ENCODE measurements at places on chromosomes 16 and 17.

- DNase-seq = no peak
Observed at GRCh38 chr17:57810721-57811637, 38.9 kb downstream of the MRPS23 start.

GRCh38 chr17:82468692-82469091 lies 10.2 kb downstream of the NARF start:
- DNase-seq = no peak

DNA sequence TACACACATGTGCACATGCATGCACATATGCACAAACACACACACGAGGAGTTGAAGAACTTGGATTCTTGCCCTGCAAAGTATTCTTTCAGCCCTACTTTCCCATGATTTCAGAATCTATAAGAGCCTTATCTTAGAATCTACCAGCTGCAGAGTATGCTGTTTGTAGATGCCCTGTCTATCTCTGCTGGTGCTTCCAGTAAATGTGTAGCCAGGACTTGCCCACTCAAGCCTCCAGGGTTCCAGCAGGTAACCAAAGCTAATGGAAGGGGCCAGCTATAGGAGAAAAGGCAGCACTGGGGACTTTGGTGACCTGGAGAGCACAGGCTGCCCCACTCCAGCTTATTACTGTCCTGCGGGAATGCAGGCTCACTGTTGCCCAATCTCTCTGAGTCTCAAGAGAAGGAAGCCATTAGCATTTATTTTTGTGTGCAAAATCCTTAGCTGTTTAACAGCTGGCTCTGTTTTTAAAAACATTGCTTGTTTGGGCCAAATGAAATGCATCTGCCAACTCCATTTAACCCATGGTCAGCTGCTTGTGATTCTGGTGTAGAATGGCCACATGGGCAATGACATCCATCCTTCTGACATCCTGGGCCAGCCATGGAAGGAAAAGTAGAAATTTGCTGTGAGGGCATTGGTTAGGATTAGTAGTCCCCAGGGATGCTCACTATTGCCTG lies 28.6 kb upstream of the XYLT1 start:
- no peak for DNase-seq

DNA sequence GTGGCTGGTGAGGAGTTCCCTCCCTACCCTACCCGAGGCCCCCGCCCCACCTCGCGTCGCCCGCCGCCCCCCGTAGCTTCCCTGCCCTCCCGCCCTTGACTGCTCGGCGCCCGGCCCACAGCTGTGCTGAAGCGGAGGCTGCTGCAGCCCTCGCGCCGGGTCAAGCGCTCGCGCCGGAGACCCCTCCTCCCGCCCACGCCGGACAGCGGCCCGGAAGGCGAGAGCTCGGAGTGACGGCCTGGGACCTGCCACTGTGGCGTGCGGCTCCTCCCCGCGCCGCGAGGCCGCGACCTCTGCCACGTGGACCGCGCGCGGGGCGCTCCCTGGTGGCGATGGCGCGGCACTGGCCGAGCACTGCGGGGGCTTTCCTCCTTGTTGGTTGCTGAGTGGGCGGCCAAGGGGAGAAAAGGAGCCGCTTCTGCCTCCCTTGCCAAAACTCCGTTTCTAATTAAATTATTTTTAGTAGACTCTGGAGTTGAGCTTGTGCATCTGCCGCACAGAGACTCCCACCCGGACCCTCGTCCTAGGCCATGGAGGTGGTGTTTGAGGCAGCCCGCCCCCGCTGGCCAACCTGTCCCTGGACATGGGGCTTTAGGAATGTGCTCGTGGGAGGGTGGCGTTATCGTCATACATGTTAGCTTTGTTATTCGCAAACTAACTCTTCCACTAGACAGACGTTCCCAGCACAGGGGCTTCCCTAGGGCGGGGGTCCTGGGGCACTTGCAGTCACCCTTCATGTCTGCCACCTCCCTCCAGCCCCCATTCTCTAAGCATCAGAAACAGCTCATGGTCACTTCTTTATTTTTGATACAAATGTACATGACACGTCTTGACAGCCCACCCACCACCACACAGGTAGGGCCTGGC lies 4.4 kb downstream of the TP53I13 start:
- peak; percentile 54 for DNase-seq

GRCh38 chr17:9611557-9611956 lies 33.8 kb upstream of the USP43 start:
- DNase-seq = no peak

GRCh38 chr17:62712171-62712581 lies 84.7 kb downstream of the MRC2 start:
- no peak for DNase-seq

DNA sequence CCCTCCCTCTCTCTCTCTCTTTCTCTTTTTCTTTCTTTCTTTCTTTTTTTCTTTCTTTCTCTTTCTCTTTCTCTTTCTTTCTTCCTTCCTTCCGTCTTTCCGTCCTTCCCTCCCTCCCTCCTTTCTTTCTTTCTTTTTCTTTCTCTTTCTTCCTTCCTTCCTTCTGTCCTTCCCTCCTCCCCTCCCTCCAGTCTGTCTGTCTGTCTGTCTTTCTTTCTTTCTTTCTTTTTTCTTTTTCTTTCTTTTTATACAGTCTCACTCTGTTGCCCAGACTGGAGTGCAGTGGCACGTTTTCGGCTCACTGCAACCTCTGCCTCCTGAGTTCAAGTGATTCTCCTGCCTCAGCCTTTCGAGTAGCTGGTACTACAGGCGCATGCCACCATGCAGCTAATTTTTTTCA lies 14.4 kb downstream of the CA4 start:
- DNase-seq = no peak

- no peak for DNase-seq
Observed at GRCh38 chr17:28612936-28613872, 781 bp downstream of the RSKR start.

DNA sequence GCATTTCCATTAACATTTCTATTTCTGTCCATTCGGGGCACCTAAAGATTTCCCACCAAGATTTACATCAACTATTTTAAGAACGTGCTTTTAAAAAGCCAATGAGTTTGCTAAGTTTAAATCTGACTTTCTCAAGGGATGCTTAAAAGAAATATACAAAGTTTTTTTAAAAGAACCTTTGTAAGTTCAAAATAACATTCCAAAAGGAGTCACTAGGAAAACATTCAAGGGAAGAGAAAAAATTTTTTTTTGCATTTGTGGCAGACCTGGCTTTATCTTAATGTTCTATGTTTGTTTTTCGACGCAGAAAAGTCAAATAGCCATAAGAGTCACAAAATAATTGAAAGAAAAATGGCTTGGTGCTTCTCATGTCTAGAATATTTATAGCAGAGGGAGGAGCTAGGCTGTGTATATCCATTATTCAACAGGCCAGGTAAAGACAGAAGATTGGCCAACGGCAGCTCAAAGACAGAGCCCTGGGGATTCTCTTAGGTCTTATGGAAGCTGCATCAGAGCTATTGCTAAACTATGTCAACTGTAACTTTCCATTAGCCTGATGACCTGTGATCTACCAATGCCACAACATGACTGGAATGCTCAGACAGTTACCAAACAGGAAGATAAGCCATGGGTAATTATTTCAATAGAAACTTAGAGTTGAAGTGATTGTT lies 37.8 kb upstream of the MYOCD start:
- no peak for DNase-seq

Measured in stimulated activated CD4-positive, alpha-beta T cell treated with anti-CD3 and anti-CD28 coated beads, Interleukin-15, amount 100 ng/mL, for 48 hours (primary cell).